ENCODE measurements at places on chromosomes 5 and 9. TPM values are rescaled to one million over a fixed set of nuclear protein-coding genes. Genes with fewer than 3 reads are reported as not detected.
A peak's percentile ranks its signal among the peaks of the same experiment; 100 is the strongest.

DNA sequence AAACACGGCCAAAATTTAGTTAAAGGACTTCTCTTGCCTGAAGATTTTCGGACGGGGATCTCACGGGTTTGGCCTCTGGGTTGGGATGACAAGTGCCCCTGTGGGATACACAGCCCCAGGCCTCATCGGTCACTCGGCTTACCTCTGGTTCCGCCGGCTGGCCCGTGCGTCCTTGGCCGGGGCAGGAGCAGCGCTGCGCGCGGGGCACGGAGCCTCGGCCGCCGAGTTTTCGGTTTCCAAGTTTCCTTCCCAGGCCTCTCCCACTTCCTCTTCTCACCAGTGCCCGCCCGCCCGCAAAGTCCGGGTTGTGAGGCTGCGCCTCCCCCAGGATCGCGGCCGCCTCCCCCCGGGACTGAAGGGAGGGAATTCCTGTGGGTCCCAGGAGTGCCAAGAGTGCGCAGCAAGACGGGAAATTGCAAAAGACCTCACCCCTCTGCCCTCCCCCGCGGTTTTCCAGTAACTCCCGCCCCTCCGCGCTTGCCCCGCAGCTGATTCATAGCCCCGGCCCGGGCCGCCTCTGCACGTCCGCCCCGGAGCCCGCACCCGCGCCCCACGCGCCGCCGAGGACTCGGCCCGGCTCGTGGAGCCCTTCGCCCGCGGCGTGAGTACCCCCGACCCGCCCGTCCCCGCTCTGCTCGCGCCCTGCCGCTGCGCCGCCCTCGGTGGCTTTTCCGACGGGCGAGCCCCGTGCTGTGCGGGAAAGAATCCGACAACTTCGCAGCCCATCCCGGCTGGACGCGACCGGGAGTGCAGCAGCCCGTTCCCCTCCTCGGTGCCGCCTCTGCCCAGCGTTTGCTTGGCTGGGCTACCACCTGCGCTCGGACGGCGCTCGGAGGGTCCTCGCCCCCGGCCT is at the start of gene OSMR:
Gene OSMR, plus strand, starts transcription at position 487 of the 853 bp plus-strand sequence. CDS start 23,033 bp downstream, outside the sequence.
- H3K36me3 ChIP-seq: peaks cover 9% of the 10 kb centered on the region
- H3K27me3 ChIP-seq: no peaks in the 10 kb centered on the region
- peaks cover 29% of the 10 kb centered on the region for H3K4me1 ChIP-seq
- peak within 1 kb of the TSS; percentile 99 for H3K27ac ChIP-seq

DNA sequence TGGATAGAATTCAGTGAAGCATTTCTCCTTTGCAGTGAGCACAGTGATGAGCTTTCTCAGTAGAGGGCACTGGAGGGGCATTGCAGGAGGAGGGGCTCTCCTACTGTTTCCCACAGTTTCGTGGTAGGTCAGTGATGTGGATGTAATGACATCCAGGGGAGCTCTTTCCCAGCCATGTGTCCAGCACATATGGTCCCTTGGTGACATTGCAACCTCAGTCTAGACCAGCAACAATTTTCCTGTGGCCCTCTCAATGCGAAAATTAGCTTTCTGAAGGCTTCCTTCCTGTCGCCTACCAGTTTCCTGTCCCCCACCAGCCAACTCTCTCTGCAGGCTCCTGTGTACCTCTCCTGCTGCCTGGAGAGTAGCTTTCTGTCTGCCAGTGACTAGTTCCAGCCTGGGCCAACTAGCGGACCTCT is 6.9 kb upstream of the PDCL start:
- no peak for DNase-seq
- no peak overlapping the region for H3K27ac ChIP-seq
- no peaks in the 10 kb centered on the region for H3K4me1 ChIP-seq
- peaks cover 9% of the 10 kb centered on the region for H3K27me3 ChIP-seq
- no peak overlapping the region for H3K4me3 ChIP-seq

GRCh38 chr9:133767625-133768024 is 29.5 kb upstream of the SARDH start:
- H3K4me3 ChIP-seq: no peak overlapping the region
- H3K4me1 ChIP-seq: no peaks in the 10 kb centered on the region
- no peak for DNase-seq
- peaks cover 42% of the 10 kb centered on the region for H3K36me3 ChIP-seq
- H3K27me3 ChIP-seq: no peaks in the 10 kb centered on the region
- no peak overlapping the region for H3K27ac ChIP-seq

- H3K4me3 ChIP-seq: peak overlapping the region; percentile 68
- no peaks in the 10 kb centered on the region for H3K36me3 ChIP-seq
- no peak overlapping the region for H3K27ac ChIP-seq
- H3K27me3 ChIP-seq: peaks cover 29% of the 10 kb centered on the region
- no peak for DNase-seq
- peaks cover 9% of the 10 kb centered on the region for H3K4me1 ChIP-seq
Measured at GRCh38 chr9:121652021-121652837, 795 bp downstream of the DAB2IP start.

DNA sequence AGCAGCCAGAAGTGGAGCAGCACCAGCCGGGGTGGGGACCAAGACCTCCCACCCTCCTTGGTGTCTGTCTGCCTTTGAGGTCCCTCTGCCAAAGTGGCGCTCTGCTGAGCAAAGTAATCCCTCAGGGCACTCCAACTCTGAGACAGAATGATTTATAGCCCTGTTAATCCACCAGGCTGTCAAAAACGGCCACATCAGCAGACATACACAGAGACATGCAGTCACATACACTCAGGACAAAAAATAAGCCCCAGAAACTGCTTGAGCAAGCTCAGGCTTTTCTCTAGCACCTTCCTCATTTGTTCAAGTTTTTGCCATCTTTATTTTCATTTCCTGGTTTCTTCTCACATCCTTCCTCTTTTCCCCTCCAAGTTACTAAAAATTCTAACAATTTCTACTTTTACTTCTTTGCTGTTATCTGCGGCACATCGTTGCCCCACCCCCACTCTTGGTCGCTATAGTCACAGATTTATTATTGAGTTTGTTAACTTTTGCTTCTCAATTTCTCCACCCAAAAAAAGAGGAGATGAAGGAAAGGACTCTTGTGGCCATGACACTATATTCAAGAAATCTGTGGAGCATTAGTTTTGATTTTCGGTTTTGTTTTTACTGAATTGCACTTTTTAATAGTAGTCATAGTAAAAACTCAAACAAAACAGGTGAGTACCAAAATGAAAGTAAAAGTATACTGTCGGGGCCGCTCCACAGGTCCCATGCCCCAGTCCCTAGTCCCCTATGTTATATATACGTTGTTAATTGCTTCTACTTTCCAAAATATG is 17.4 kb upstream of the ADRB2 start:
- peaks cover 37% of the 10 kb centered on the region for H3K4me1 ChIP-seq
- H3K4me3 ChIP-seq: peak overlapping the region; percentile 74
- H3K36me3 ChIP-seq: no peaks in the 10 kb centered on the region
- peak; percentile 39 for DNase-seq
- peak overlapping the region; percentile 78 for H3K27ac ChIP-seq

The TAF11L5 gene
- total RNA-seq: not detected

DNA sequence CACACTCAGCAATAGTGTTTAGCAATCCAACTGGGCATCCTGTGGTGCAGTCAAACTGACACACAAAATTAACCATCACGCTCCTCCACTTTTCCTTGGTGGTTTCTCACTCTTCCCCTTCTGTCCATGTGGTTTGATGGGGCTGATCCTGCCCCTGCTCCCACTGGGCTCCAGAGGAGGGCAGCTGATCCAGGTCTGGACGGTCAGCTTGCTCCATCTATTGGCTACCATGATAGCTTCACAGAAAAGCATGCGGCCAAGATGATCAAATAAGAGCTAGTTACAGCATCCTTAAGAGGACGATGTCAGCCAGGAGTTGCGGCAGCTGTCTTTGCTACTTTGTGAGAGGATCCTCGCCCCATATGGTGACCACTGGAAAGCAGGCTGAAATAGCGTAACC is 29.6 kb upstream of the RANBP17 start:
- no peak for DNase-seq
- H3K4me1 ChIP-seq: no peaks in the 10 kb centered on the region
- H3K27me3 ChIP-seq: no peaks in the 10 kb centered on the region

GRCh38 chr5:143037071-143037470 is 266.9 kb downstream of the ARHGAP26 start:
- no peak overlapping the region for H3K27ac ChIP-seq
- peaks cover 23% of the 10 kb centered on the region for H3K4me1 ChIP-seq
- no peaks in the 10 kb centered on the region for H3K27me3 ChIP-seq
- no peaks in the 10 kb centered on the region for H3K36me3 ChIP-seq
- no peak for DNase-seq
- H3K4me3 ChIP-seq: no peak overlapping the region

DNA sequence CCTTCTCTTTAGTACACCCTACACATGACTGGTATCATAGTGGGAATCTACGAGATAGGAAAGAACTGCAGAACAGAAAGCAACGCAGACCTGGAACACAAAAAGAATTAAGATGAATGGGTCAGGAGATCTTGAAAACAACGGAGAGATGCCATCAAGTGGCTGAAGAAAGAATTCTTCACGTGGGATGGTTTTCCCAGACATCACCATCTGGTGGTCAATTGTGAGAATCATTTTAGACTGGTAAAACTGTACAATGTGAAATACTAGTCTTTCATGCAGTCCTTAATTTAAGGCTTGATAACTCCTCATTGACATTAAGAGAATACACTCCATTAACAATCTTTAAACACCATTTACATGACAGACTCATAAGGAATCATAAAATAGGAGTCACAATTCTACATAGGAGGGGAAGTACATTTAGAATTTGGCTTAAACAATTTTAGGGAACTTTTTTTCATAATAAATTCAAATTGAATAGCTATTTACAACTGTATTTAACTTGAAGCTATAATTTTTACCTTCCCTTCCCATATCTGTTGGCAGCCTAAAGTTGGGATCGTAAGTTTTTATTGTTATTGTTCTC is 128.4 kb upstream of the TRPM3 start:
- DNase-seq: peak; percentile 75
- H3K27ac ChIP-seq: no peak overlapping the region
- peaks cover 5% of the 10 kb centered on the region for H3K4me1 ChIP-seq
- H3K4me3 ChIP-seq: no peak overlapping the region
- peaks cover 6% of the 10 kb centered on the region for H3K36me3 ChIP-seq

GRCh38 chr5:73067213-73067612 is 53.2 kb upstream of the TMEM171 start:
- H3K4me3 ChIP-seq: no peak overlapping the region
- DNase-seq: no peak
- H3K36me3 ChIP-seq: peaks cover 38% of the 10 kb centered on the region
- H3K4me1 ChIP-seq: no peaks in the 10 kb centered on the region
- H3K27me3 ChIP-seq: no peaks in the 10 kb centered on the region

GRCh38 chr5:140145818-140146522 is 20.2 kb downstream of the IGIP start:
- peak; percentile 39 for DNase-seq
- H3K4me1 ChIP-seq: peaks cover 11% of the 10 kb centered on the region
- no peak overlapping the region for H3K27ac ChIP-seq
- H3K27me3 ChIP-seq: no peaks in the 10 kb centered on the region
- H3K4me3 ChIP-seq: no peak overlapping the region

DNA sequence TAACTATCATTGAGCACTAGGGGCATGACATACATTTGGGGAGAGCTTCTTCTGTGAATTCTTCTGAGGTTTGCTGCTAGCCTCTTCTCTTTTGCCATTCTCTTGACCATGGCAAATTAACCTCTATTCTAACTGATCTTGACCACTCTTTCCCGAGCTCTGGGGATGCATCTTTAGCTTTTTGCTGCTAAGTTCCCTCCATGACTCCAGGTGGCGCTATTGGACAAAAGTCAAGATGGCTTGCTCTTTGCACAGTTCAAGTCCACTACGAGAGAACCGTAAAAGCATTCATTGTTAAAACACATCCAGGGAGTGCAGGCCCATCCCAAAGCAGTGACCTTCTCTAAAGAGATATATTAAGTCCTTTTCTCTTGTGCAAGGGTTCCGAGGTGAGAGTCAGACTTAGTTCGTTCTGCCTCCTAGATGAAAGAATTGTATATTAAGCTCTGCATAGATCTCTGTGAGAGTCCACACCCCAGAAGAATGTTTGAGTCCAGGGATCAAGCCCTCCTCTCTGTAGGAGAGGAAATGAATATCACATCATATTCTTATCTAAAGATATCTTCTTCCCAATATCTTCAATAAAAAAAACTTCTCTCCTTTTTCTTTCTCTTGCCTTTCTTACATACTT is 1152.9 kb upstream of the CDH6 start:
- no peak overlapping the region for H3K27ac ChIP-seq
- peaks cover 8% of the 10 kb centered on the region for H3K4me1 ChIP-seq
- H3K27me3 ChIP-seq: no peaks in the 10 kb centered on the region
- no peak overlapping the region for H3K4me3 ChIP-seq

GRCh38 chr9:113958556-113958955 is 82.4 kb downstream of the ZNF618 start:
- H3K4me3 ChIP-seq: no peak overlapping the region
- no peak for DNase-seq
- H3K36me3 ChIP-seq: no peaks in the 10 kb centered on the region
- H3K27ac ChIP-seq: no peak overlapping the region
- no peaks in the 10 kb centered on the region for H3K27me3 ChIP-seq
- H3K4me1 ChIP-seq: peaks cover 26% of the 10 kb centered on the region

- no peaks in the 10 kb centered on the region for H3K36me3 ChIP-seq
- H3K27ac ChIP-seq: no peak overlapping the region
- peaks cover 35% of the 10 kb centered on the region for H3K4me1 ChIP-seq
Measured at GRCh38 chr9:16033253-16033652, 480.4 kb downstream of the CCDC171 start.

DNA sequence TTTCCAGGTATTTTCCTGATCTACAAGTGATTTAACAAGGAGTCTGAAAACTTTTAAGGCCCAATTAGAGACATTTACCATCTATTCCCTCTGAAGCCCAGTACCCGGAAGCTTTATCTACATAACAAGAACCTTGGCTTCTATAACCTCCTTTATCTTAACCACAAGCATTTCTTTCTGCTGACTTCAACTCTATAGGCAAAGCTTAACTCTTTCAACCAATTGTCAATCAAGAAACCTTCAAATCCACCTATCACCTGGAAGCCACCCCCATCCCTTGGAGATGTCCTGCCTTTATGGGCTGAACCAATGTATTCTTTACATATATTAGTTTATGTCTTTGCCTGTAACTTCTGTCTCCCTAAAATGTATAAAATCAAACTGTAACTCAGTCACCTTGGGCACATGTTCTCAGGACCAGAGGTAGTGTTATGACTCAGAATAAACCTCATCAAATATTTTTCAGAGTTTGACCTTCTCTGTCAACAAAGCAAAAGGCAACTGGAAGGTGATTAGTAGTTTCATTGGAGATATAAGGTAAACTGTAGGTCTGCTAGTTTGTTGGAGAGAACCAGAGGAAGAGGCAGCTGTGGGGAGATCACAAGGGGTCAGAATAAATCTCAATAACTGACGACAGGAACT is 13.0 kb upstream of the RIMOC1 start:
- H3K27me3 ChIP-seq: peaks cover 21% of the 10 kb centered on the region
- no peak overlapping the region for H3K27ac ChIP-seq
- no peak overlapping the region for H3K4me3 ChIP-seq
- H3K36me3 ChIP-seq: no peaks in the 10 kb centered on the region
- no peak for DNase-seq

The CLPTM1L gene
- 116 TPM for total RNA-seq

The FGFR4 gene
- 1.5 TPM for total RNA-seq

The PHYHD1 gene
- total RNA-seq: 2.0 TPM

GRCh38 chr9:70420441-70421271 is 6.2 kb upstream of the KLF9 start:
- no peaks in the 10 kb centered on the region for H3K36me3 ChIP-seq
- peaks cover 24% of the 10 kb centered on the region for H3K4me1 ChIP-seq
- peak overlapping the region; percentile 99 for H3K27ac ChIP-seq
- peak overlapping the region; percentile 75 for H3K4me3 ChIP-seq
- peak; percentile 90 for DNase-seq

- no peaks in the 10 kb centered on the region for H3K27me3 ChIP-seq
- H3K27ac ChIP-seq: no peak overlapping the region
- no peak for DNase-seq
- H3K36me3 ChIP-seq: peaks cover 58% of the 10 kb centered on the region
- no peaks in the 10 kb centered on the region for H3K4me1 ChIP-seq
- H3K4me3 ChIP-seq: no peak overlapping the region
Measured at GRCh38 chr9:37163299-37163698, 42.9 kb downstream of the ZCCHC7 start.

Measured in MCF 10A (cell line).